ENCODE measurements at places on chromosomes 2 and 18.
A peak's percentile ranks its signal among the peaks of the same experiment; 100 is the strongest.

DNA sequence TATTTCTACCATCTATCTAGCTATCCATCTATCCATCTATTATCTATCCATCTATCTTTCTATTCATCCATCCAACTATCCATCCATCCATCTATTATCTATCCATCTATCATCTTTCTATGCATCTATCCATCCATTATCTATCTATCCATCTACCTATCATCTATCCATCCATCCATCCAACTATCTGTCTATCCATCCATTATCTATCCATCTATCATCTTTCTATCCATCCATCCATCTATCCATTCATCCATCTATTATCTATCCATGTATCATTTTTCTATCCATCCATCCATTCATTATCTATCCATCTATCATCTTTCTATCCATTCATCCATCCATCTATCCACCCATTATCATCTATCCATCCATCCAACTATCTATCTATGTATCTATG lies 24.6 kb upstream of the ZNF407 start:
- DNase-seq: no peak

- no peak for DNase-seq
Observed at GRCh38 chr2:162106146-162106551, 32.1 kb upstream of the DPP4 start.

- DNase-seq: no peak
Observed at GRCh38 chr2:217449444-217449843, 553.4 kb downstream of the TNS1 start.

- no peak for DNase-seq
Observed at GRCh38 chr2:217618744-217619143, 384.1 kb downstream of the TNS1 start.

- DNase-seq: no peak
Observed at GRCh38 chr2:172357442-172357841, 69.9 kb upstream of the ITGA6 start.

- no peak for DNase-seq
Observed at GRCh38 chr2:64260093-64260803, 116.0 kb upstream of the PELI1 start.

- no peak for DNase-seq
Observed at GRCh38 chr2:112004253-112004645, 50.8 kb upstream of the TMEM87B start.

- DNase-seq: no peak
Observed at GRCh38 chr2:69554981-69555380, 88.6 kb downstream of the AAK1 start.

GRCh38 chr2:45897842-45898241 lies 246.4 kb downstream of the PRKCE start:
- DNase-seq: no peak

GRCh38 chr2:96894151-96894531 lies 24.3 kb upstream of the SEMA4C start:
- DNase-seq: no peak

GRCh38 chr2:163943403-163944346 lies 207.9 kb upstream of the FIGN start:
- no peak for DNase-seq

- DNase-seq: no peak
Observed at GRCh38 chr18:24466771-24467170, 6.3 kb downstream of the HRH4 start.

DNA sequence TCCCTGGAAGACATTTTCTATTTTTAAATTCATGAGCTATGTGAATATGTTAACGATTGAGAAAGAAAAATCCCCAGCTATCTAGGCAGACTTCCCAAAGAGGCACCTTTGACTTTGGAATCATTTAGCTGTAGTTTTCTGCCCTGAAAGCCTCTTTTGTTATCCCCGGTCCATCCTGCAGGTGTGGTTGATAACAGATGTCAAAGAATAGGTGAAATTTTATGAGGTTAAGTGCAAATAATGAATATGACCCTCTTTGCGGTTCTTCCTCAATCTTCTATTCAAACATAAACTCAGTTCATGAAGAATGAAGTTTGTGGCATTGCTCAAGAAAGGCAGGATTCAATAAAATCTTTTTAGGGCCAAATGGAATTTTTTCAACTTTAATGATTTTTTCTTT lies 51.6 kb upstream of the ATP8B1 start:
- no peak for DNase-seq

DNA sequence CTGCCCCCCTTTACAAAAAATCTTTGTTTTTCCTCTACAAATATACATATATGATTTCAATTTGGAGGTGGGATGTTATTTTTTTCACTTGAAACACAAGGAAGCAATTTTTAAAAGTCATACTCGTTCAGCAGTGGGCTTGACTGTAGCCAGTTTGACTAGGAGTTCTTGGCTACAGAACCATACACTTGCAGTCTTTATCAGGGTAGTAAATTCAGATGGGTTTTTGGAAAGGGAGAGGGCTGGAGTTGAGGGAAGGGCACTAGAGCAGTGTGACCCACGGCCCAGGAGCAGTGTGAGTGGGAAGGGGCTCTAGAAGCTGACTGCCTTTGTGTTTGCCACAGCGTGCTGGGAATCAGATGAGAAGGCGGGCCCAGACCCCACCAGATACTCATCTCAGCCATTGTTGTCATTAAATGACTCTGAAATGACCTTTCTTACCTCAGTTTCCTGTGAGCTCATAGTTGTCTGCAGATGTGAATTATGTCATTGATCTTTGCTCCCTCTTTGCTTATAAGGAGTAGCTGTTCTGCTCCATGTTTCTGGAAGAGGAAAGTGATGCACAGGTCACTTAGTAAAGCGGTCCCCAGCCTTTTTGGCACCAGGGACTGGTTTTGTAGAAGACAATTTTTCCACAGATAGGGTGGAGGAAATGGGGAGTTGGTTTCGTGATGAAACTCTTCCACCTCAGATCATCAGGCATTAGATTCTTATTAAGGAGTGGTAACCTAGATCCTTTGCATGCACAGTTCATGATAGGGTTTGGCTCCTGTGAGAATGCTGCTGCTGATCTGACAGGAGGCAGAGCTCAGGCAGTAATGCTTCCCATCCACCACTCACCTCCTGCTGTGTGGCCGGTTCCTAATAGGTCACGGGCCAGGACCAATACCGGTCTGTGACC lies 116.8 kb downstream of the SPTBN1 start:
- DNase-seq: no peak

- DNase-seq: no peak
Observed at GRCh38 chr2:10345813-10346212, 43.1 kb downstream of the HPCAL1 start.

- DNase-seq: no peak
Observed at GRCh38 chr2:181954538-181954883, 31.1 kb upstream of the PPP1R1C start.

DNA sequence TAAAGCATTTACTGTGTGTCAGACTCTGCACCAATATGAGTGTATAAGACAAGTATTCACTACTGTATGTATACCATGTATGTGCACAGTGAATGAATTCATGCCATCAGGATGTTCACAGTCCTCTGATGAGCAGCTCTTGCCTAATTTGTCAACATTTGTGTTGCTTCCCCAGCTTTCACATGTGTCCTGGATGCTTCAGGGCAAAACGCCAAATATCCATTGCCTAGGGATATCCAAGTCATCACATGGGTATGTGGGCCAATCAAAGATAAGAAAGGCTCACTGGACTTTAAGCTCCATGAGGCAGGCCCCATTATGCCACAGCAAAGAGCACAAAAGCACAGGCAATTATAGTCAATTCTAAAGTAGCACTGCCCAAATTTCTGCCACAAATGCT lies 134.2 kb upstream of the CHAC2 start:
- no peak for DNase-seq

- no peak for DNase-seq
Observed at GRCh38 chr2:190532581-190532980, 1.9 kb downstream of the NEMP2 start.

DNA sequence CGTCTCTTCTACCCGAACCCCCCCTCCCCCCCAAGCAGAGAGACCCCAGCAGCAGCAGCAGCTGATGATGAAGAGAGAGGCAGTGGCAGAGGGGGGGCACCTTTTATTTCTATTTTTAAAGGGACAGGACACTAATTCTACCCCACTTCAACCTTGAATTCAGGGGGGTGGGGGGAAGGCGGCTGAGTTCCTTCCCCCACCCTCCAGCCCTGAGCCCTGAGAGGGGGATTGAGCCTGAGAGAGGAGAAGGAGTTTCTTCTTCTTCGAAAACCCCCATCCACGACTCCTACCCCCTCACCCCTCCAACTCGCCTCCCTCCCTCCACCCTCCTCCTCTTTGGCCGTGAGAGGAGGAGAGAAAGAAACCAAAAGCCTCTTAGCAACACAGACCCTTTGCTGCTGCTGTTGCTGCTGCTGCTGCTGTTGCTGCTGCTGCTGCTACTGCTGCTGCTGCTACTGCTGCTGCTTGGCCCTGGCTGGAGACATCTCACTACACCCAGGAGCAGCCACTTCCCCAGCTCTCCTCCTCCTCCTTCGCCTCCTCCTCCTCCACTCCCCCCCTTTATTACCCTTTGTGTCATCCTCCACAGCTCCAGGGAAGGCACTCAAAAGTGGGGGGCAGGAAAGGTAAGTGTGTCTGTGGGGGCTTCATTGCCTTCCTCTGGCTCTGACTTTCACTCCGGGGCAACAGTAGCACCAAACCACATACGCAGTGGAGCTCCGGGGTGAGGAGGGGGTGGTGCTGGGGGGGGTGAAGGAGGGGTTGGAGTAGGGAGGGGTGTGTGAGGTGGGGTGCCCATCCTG lies at the start of gene MBD5:
TSS of gene MBD5 (plus strand) at position 33 of the 803 bp plus-strand sequence.
- peak; percentile 31 for DNase-seq

GRCh38 chr18:13267431-13267873 lies 48.9 kb downstream of the LDLRAD4 start:
- DNase-seq: no peak

DNA sequence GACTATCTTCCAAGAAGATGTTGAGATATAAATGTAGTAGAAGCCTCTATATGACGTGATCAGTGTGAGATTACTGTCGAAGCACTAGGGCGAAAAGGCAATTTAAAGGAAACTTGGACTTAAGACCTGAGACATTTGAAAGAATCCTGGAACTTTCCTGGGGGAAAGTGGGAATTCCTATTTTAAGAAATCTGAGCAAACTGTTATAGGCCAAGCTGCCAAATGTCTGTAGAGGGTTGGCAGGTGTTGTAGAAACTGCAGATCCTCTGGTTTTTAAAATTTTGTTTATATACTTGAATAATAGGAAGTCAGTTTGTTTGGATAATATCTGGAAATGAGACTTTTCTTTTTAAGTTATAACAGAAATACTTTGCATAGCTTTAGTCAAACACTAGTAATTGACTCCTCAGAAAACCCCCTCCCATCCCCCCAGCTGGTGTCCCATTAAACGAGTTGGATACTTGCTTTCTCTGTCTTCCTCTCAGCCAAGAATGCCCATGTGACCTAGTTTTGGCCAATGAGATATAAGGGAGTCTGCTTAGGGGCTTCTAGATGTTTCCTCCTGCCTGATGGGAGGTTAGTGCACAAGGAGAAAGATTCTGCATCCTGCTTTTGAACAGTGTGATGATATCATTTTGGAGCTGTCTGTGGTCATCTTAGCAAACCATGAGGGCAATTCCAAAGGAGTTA lies 61.2 kb downstream of the MOGAT1 start:
- DNase-seq: no peak

DNA sequence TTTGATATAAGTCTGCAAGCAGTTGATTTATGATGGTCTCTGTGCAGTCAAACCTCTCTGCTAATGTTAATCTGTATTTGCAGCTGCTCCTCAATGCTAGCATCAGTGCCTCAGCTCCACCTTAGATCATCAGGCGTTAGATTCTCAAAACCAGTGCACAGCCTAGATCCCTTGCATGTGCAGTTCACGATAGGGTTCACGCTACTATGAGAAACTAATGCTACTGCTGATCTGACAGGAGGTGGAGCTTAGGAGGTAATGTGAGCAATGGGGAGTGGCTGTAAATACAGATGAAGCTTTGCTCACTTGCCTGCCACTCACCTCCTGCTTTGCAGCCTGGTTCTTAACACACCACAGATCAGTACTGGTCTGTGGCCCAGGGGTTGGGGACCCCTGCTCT lies 18.4 kb downstream of the RBKS start:
- DNase-seq: no peak

GRCh38 chr2:217286833-217287232 lies 427.0 kb upstream of the TNP1 start:
- DNase-seq: no peak

DNA sequence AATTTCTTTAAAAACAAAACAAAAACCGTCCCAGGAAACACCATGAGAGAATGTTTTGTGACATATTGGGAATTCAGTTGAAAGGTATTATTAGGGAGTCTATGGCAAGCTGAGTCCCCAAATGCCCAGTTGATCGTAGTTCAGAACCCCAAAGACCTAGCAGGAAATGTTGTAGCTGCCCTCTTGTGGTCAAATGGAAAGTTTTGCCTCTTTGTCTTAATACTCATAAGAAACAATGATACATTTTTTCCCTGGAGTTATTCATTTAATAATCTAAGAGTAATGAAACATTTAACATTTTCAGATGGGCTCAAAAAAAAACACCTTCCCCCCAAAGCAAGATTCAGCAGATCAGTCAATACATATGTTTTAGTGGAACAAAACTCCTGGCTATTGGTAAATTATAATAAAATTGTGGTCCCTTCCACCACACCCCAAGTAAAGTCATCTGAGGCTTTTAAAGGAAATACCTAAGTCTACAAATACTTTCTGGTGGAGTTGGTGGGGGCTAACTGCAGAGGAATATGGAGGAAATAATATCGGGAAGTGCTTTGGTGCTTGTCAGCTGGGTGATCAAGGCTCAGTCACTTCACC lies 37.8 kb upstream of the EFEMP1 start:
- DNase-seq: no peak

Data from stimulated activated CD8-positive, alpha-beta memory T cell treated with anti-CD3 and anti-CD28 coated beads, Interleukin-4, amount 100 ng/mL, for 1 hour (primary cell).